ENCODE measurements at places on chromosomes 3 and 15. TPM values are rescaled to one million over a fixed set of nuclear protein-coding genes. Genes with fewer than 3 reads are reported as not detected.

The TXNRD3 gene
- total RNA-seq, result 9.9 TPM

The RBP2 gene
- total RNA-seq, result not detected

DNA sequence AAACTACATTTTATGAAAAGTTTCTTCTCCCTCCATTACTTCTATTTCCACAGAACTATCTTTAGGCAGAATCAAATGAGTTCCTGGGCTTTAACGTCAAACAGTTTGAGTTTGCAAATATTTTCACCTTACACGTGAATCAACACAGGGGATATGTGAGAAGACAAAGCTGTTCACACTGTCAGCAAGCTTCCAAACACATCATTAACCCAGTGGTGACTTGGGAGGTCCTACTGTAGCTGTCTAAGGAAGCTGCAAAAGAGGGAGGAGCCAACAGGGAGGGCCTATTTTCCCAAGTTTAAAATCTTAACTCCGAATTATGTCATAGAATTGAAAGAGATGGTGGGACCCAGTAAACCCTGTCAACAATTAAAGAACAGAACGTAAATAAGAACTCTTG, 337.8 kb upstream of the DNAJC19 start:
- no peaks in the 10 kb centered on the region for H3K27me3 ChIP-seq
- H3K27ac ChIP-seq, result no peak overlapping the region
- no peak overlapping the region for H3K4me3 ChIP-seq
- DNase-seq, result peak; percentile 59

DNA sequence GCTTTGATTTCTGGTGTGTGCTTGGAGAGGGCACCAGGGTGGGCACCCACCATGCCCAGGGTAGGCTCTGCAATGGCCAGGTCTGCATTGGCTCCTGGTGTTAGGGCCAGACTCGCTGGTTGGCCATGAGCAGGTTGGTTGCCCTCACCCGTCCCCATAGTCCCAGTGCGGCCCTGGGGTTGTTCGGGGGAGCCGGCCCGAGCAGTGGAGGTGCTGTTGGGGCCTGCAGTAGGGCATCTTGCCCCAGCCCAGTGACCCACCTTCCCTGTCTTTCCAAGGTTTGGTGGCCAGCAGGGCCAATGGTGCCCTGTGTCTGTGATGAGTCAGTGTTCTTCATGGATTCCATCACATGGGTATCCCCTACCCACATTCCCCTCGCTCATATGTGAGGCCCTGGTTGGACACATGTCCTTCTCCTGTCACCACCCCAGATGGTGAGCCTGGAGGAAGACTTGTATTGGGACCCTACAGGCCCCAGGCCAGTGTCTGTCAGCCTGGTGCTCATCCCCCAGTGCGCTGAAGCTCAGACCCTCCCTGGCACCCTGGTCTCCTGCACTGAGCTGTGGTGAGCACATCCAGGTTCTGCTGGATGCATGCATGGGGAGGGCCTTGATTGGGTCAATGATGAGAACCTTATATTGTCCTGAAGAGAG, 190.1 kb downstream of the UBE3A start:
- no peak for DNase-seq
- H3K27me3 ChIP-seq, result no peaks in the 10 kb centered on the region
- H3K36me3 ChIP-seq, result no peaks in the 10 kb centered on the region
- no peak overlapping the region for H3K4me3 ChIP-seq

DNA sequence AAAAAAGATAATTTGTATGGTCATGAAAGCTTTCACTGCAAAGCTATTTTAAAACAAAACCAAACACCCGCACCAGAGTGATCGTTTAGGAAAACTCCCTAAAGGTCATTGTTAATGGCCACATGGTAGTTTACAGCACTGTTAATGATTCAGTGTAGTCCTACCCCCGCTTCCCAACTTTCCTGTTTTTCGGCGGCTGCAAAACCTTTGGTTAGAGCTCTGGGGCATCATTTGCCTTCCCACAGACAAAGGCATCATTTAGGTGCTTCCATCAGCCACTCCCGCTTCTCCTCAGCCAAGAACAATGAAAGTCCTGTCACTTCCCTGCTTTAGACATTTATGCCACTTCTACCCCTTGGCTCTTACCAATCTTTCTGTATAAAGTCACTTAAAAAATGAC, 10.6 kb downstream of the MELTF start:
- H3K27ac ChIP-seq, result no peak overlapping the region
- DNase-seq, result no peak
- H3K36me3 ChIP-seq, result no peaks in the 10 kb centered on the region
- no peaks in the 10 kb centered on the region for H3K27me3 ChIP-seq
- no peak overlapping the region for H3K4me3 ChIP-seq
